Smooth muscle cell of the brain vasculature (primary cell): ENCODE measurements at places on chromosomes 2 and 18.

- DNase-seq, result no peak
Observed at GRCh38 chr2:239108459-239108858, 260.6 kb downstream of the TWIST2 start.

DNA sequence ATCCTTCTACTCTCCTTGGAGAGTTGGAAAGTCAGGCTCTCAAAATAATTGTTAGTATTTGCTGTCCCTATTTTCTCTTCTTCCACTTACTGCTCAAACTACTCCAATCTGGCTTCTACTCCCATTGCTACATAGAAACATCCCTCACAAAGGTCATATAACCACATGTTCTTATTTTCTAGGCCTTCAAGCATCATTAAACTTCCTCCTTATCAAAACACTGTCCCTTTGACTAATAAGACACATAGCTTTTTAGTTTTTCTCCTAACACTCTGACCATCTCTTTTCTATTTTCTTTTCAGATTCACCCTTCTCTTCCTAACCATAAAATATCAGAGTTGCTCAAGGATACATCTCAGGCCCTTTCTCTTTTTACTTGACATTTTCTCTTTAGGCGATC, 148.3 kb downstream of the MBD2 start:
- no peak for DNase-seq

DNA sequence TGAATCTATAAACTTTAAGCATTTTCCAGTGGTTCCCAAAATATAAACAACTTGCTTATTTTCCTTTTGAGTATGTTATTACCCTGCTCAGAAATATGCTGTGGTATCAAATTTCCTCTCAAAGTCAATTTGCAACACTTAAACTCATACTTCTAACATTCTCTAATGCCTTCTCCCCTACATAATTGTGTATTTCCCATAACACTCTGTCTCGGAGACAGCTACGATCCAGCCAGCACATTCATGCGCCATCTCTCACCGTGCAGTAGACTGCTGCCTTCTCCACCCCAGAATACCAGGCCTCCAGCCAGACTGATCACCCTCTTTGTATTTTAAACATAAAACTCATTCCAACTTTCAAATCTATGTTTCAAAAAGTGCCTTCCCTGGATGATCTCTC, 41.8 kb downstream of the TIMM21 start:
- DNase-seq, result no peak

DNA sequence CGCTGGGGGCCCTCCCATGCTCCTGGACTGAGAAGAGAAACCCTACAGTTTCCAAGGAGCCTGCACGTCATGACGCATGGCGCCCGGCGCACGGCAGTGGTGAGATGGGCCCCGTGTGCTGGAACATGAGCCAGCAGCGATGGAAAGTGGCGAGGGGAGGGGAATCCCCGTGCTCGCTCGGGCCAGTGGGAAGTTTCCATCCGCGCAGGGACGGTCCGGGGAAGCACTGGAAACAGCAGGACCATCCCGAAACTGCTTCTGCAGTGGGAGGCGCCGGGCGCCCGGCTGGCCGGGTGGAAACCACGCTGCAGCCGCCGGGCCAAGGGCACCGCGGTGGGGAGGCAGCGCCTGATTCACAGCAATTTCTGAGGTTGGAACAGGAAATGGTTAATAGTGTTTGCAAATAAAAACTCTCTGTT, 4.9 kb upstream of the PDCD1 start:
- no peak for DNase-seq

- DNase-seq, result no peak
Observed at GRCh38 chr2:34153484-34153883, 554.4 kb upstream of the FAM98A start.

DNA sequence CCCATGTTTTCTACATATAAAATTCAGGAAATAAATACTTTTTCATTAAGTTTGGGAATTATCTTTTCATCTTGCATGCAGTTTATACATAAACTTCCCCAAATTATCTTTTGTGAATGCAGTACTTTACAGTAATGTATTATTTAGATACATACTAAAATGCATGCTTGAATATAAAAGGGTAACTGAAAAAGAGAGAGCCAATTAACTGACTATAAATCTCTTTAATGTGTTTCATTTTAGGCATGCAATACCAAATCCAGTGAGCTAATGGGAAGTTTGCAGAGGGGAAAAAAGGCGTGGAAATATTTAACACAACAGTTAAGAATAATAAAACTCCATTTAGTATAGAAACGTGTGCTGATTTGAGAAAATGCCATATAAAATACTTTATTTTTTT, 39.2 kb downstream of the COL4A4 start:
- no peak for DNase-seq

DNA sequence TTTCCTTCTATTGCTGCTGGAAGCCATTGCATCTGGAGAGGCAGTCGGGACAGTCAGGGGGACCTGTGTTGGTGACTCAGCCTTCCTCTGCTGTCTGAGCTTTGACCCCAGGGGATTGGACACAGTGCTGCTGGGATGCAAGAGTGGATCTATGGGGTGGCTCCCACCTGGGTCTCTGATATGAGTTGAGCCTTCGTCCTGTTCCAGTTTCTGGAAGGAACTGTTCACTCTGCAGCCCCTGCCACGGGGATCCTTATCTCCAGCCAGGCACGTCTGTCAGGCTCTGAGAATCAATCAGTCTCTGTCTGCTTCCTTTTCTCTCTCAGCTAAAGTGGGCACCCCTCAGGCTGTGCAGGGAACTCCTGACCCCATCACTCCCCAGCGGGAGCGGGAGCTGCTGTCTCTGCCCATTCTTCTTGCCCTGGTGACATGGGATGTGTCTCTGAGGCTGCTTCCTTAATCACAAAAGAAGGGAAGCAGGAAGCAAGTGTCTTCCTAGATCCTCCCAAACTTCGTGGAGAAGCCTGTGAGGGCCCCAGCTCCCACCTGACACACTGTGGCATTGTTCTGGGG, 51.7 kb downstream of the ARHGAP28 start:
- no peak for DNase-seq

DNA sequence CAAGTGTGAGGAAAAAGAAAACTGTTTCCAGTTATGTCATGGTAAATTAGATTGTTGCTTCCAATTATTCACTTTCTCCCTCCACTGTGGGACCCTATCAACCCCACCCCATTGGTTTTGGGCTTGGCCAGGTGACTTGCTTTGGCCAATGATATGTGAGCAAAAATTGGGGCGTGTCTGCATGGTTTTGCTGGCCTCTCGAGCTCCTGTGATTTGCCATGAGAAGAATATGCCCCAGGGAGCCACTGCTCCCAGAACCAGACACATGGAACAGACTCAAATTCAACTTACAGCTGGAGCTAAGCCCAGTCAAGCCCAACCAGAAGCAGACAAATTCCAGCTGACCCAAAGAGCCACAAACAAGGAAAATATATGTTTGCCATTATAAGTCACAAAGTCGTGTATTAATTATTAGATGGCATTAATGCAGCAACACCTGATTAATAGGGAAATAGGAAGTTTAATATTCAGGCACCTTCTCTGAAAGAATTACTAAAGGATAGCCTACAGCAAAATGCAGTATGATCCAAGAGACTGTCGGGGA, 248.9 kb downstream of the ANAPC1 start:
- no peak for DNase-seq

- no peak for DNase-seq
Observed at GRCh38 chr2:37654419-37654818, 17.0 kb downstream of the CDC42EP3 start.

DNA sequence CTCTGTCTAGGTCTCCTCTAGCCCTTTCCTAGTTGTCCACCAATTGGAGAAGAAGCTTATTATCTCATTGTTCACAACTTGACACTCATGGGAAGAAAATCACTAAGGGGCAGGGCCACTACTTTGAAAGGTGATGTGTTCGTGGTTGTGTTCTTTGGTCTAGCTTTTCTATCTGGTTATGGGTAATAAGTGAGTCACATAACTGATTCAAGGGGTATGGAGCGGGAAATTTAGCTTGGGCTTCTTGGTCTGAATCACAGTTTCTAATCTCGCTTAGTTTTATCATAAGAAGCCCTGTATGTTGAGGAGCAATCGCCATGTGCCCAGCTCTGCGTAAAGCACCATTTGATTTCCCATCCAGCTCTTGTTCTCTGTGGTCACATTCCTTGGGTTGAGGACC, 18.7 kb upstream of the DYTN start:
- DNase-seq, result no peak

DNA sequence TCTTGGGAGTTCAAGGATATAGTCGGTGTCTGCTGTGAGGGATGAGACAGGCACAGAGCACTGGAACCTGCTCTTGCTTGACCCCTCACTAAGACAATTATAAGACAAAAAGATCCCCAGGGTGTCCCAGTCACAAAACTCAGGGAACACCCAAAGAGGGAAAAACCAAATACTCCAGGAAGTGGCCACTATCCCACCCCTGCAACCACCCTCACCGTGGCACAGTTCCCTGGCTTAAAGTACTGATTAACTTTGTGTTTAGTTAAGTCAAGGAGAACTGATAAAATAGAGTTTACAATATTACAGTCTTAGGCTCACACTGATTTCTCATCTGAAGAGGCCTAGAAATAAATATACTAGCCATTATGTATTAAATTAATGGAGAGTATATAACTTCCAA, 13.5 kb downstream of the IL36B start:
- no peak for DNase-seq

DNA sequence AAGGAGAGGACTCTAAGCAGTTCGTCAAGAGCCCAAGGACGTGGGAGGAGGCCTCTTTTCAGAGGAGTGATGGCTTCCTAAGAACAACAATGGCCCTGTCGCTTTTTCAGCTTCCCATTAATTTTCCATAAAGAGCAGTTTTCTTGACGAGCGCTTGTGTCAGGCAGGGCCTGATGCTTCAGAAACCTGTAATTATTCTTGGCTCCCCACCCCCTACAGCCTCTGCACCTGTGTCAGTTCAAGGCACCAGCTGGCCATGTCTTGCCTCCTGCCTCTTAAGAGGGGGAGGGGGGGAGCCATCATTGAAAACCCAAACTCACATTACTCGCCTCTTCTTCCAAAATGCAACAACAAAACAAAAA, 32.3 kb downstream of the KLF7 start:
- DNase-seq, result no peak

DNA sequence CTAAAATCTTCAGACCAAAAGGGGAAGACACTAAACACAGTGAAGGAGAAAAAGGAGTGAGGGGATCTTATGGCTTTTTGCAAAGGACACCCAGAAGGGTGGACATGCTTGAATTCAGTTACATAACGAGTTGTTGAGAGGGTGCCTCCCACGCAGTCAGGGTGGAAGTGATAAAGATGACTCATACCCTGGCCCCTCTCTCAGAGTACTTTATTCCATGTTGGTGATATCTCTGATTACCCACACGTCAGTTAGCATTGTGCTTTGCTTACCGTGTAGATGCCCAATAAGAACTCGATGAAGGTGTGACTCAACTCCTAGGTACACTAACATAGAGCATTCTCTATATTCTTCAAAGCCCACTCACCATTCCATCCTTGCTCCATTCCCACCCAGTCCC, 44.4 kb downstream of the EN1 start:
- no peak for DNase-seq

- DNase-seq, result no peak
Observed at GRCh38 chr2:169765523-169765922, 31.9 kb downstream of the KLHL23 start.

- DNase-seq, result no peak
Observed at GRCh38 chr2:128661311-128661710, 342.6 kb upstream of the HS6ST1 start.

DNA sequence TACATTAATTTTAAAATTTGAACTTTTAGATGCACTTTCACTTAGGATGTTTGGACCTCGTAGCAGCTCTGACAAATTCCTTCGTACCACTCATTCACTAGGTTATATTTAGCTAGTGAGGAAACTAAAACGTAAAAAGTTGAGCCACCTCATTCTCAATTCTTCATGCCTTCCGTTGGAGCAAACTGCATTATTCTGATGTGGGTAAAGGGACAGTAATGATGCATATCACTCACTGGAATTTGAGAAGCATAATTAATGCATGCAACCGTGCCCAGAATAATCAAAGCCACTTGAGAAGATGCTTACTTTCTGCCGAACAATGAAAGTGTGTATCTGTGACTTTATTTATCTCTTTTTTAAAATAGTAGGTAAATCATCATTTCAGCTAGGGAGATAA, 2.2 kb downstream of the CNOT9 start:
- DNase-seq, result no peak

DNA sequence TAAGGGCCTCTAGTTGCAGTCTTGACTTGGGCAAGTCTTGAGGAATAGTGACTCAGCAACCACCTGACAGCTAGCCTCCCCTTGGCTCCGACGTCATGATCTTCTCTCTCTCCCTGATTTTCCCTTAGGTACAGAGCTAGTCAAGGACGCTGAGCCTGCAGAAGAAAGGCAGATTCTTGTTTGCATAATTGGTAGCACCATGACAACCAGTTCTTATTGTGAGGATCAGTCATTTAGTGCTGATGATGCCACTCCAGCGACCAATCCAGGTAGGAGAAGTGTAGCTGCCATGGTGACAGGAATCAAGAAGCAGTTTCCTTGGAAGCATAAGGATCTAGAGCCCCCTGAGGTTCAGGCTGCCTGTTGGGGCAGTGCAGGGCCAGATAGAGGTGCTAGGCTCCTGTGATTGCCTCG, 2.8 kb upstream of the RESP18 start:
- no peak for DNase-seq

DNA sequence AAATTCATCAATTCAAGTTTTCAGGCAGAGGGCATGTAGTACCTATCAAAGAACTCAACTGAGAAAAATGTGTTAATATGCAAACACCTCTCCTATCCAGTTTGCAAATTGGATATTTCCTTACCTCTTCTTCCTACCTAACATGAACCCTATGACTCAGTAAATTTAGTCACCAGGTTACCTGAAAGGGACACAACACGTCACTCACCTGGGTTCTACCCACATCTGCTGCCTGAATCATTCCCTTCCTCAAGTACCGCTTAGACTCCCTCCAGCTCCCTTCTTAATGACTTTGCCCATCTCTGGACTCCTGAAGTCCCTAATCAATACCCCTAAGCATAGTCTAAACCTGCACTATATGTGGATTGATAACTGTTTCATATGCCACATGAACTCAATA, 10.4 kb downstream of the ANKRD44 start:
- DNase-seq, result no peak

DNA sequence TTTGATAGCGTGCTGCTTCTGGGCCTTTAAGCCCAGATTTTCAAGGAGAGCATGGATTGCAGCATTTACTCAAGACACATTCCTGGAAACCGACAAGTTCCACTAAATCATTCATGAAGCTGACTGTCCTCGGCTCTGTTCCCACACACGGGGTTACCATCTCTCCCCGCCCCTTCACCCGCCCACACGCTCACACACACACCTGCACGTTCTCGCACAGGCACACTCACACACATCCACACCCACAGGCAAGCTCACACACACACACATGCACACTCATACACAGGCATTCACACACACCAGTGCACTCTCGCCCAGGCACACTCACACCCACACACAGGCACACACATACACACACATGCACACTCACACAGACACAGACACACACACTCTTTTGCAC, 150.0 kb upstream of the AGAP1 start:
- DNase-seq, result no peak

- no peak for DNase-seq
Observed at GRCh38 chr2:206305523-206306245, 31.2 kb downstream of the ZDBF2 start.
